ENCODE measurements at places on chromosomes 6 and 20. TPM values are rescaled to one million over a fixed set of nuclear protein-coding genes. Genes with fewer than 3 reads are reported as not detected.

DNA sequence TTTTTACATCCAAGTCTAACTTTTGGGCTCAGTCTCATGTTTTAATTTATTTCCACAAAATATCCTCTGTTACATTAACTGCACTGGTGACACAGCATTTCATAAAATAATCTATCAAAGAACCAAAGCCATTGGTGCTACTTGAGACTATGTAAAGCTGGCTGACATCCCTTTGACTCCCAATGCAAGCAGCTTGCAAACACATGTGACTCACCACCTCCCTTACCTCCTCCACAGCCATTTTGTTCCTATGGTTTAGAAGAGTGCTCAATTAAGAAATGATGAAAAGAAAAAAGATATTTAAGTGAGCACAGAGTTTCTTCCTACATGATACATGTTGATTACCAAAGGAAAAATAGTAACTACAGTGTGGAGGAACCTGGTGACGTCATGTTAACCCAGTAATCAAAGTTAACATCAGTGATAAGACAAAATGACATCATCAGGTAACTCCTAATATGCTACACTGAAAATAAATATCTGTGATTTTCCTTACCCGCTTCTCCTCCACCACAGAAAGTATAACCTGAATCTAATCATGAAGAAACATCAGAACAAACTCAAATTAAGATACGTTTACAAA, 53.3 kb upstream of the LGSN start:
- DNase-seq = no peak

- DNase-seq = no peak
Observed at GRCh38 chr6:53651205-53651763, 14.3 kb downstream of the KLHL31 start.

DNA sequence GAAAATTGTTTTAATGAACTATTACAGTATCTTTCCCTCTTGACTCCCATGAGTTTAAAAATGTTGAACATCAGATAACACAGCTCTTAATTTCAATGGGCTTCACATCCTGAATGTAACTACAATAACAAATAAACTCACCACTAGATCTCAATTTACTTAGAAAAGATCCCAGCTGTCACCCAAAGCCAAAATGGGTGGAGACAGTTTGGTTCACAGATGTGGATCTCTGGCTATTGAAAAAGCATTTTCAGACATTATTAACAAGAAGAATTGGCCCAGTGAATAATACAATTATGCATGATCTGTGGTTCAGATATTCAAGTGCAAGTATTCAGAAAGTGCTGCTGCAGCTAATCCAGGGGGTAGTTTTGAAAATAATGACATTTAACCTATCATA, 184.7 kb upstream of the RALGAPA2 start:
- no peak for DNase-seq

DNA sequence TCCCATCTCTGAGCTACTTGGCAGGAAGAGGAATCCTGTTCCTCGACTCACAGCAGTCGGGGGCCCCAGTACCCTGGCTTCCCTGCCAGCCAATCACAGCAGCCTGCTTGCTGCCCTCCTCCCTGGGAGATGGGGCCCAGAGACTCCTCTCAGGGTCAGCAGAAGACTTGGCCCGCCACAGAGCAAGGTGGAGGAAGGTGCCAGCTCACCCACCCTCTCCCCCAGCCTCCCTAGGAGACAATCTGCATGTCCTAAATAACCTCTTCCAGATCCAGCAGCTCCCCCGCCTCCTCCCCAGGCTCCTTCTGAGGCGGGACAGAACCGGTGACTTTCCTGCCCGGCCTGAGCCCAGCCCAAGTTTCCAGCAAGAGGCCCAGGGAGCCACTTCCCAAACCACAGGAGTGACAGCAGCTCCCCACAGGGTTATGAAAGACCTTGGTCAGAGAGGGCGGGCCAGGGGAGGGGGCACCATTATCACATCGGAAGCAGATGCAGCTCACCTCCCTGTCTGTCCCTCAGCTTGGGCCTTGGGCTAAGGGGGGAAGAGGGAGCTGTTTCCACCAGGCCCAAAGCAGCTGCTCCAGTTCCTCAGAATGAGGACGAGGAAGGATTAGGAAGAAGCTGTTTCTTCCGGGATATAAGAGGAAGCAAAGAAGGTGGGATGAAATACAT, 2.3 kb downstream of the CCND3 start:
- DNase-seq = peak; percentile 63

DNA sequence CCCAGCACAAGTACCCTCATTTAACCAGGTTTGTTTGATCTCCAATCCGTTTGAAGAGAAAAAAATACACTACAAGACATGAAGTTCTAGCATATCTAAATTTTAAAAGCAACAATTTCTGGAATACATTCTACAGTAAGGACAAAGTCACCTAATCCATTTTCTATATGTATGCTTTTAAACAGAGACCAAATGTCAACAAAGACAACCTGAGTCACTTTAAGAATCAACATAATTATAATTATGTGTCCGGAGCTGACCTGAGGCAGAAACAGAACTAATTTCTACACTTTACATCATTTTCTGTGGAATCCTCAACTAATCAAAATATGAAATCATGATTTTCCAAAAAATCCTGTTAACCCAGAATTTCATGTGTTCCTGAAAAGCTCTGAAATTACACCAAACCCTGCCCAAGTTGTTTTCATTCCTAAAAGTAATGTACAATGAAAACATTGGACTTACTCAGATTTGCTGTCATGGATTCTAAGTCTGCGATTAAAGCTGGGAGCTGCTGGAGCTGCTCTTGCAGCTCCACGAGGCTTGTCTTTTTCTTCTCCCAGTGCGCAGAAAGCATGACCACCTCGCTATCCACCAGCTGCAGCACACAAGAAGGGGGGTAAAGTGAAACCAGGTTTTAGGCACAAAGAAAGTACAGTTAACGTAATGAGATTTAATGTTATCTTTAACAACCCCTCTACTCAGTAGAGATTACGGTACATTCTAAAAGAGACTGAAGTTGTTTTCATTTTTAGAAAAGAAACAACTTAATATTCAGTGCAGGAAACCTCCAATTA, 35.8 kb downstream of the DTNBP1 start:
- no peak for DNase-seq

GRCh38 chr20:59790346-59790745, 143.1 kb downstream of the SYCP2 start:
- no peak for DNase-seq

DNA sequence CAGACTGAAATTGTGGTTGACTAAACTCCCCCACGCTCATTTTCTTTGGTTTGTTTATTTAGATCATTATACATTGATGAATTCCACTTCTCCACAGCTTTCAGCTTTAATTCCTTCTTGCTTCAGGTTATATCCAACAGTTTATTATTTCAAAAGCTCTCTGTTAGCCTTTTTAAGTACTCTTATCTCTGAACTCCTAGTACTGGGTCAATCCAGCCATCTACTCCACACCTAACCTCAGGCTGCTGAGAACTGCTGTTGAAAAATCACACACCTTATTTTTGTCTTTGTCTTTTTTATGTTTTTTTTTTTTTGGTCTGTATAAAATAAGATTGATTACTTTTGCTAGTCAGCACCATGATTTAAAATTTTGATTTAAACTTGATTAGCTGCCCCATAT, 32.9 kb downstream of the FLRT3 start:
- no peak for DNase-seq

- DNase-seq = no peak
Observed at GRCh38 chr20:18628330-18628920, 40.6 kb downstream of the DTD1 start.

DNA sequence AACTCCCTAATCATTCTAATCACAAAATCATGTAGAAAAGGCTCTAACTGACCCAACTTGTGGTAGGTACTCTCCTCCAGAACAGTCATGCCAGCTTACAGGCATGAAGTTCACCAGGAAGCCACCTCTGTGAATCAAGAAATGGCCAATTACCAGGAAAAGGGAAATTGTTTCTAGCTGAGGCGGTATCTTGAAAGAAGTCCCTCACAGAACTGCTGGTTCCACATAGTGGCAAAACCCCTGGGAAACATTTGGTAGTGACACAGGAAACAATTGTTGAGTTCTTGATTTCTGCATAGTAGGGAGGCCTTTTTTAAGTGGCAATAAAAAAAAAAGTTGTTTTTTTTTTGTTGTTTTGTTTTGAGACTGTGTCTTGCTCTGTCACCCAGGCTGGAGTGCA, 3.4 kb upstream of the ZHX3 start:
- no peak for DNase-seq

GRCh38 chr20:14644306-14645097, 307.1 kb upstream of the FLRT3 start:
- no peak for DNase-seq

DNA sequence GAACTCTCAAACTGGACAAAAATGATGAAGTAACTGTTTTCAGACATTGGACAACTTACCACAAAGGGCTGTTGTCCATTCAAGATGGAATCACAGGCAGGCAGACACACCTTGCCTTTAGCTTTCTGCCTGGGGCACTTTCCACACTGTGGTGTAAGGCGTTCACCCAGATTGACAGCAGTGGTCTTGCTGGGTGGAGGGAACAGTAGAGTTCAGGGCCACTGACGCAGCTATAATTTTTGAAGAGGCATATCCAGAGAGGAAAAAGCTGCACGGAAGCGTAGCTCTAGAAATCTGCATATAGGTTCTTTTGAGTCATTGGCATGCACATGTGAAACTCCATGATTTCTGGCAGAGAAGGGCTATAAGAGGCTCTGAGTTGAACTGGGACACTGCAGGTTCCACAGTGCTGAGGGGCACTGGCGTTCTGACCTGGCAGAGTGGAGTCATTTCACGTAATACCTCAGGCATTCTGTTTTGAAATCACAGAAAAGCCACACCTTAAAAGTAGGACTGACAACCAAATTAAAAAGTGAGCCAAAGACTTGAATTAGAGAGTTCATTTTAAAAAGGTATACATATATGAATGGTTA, 105.0 kb upstream of the EDN1 start:
- DNase-seq = no peak

GRCh38 chr6:33577106-33577535, 3.0 kb downstream of the BAK1 start:
- peak; percentile 87 for DNase-seq

DNA sequence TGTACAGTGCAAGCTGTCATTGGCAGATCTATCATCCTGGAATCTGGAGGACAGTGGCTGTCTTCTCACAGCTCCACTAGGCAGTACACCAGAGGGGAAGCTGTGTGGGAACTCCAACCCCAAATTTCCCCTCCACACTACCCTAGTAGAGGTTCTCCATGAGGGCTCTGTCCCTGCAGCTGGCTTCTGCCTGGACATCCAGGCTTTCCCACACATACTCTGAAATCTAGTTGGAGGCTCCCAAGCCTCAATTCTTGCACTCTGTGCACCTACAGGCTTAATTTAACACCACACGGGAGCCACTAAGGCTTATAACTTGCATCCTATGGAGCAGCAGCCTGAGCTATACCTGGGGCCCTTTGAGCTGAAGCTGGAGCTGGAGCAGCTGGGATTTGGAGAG, 43.0 kb upstream of the TRIM39 start:
- DNase-seq = no peak

MUC21 gene
- total RNA-seq = 0.38 TPM

SLC17A3 gene
- total RNA-seq = not detected

EPHA7 gene
- 0.76 TPM for total RNA-seq

HEY2 gene
- 0.76 TPM for total RNA-seq

SRMS gene
- 1.3 TPM for total RNA-seq

CAPN11 gene
- total RNA-seq = 1.7 TPM

GSTA3 gene
- 16.4 TPM for total RNA-seq

SDCBP2 gene
- total RNA-seq = 103 TPM

PSORS1C2 gene
- total RNA-seq = 28.5 TPM

PLG gene
- total RNA-seq = not detected

Data from suprapubic skin (tissue), 4 donors.